ENCODE measurements at places on chromosomes 7 and 10. TPM values are rescaled to one million over a fixed set of nuclear protein-coding genes. Genes with fewer than 3 reads are reported as not detected.
A peak's percentile ranks its signal among the peaks of the same experiment; 100 is the strongest.

- DNase-seq: no peak
Observed at GRCh38 chr7:21947056-21947455, 1.4 kb upstream of the CDCA7L start.

GRCh38 chr10:98910048-98910447, 325.6 kb downstream of the HPSE2 start:
- DNase-seq: no peak

DNA sequence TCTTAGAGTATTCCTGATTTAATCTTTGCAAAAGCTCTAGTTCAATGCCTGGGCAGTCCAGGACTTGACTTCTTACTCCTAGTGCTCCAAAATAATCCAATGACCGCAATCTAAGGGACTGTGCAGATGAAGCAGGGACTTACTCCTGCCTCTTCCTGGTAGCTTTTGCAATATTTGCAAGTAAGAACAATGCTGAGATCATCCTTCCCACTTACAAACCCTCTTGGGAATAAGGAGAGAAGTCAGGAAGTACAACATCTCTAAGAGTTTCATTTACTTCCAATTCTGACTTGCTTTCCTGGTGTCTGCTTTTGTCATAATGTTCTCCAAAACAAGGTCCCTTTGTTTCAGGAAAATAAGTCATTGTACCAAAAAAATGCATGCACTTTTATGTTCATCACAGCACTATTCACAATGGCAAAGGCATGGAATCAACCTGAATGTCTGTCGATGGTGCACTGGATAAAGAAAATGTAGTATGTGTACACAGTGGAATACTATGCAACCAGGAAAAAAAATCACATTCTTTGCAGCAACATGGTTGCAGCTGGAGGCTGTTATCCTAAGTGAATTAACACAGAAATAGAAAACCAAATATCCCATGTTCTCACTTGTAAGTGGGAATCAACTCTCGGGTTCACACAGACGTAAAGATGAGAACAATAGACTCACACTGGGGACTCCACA, 7.1 kb upstream of the KCNMA1 start:
- no peak for DNase-seq

- DNase-seq: no peak
Observed at GRCh38 chr7:78299088-78299487, 500.5 kb downstream of the PHTF2 start.

DNA sequence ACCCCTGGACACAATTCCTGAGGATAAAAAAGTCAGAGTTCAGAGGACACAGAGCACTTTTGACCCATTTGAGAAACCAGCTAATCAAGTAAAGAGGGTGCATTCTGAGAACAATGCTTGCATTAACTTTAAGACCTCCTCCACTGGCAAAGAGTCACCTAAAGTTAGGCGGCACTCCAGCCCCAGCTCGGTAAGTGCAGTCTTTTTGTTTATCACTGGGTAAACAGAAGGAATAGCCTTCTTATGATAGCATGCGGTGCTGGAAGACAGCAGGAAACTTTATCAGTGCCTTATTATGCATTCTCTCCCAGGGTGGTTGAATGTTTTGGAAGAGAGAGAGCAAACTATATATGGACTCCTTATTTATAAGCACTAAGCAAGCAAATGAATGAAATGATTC, 130.5 kb downstream of the CDK14 start:
- DNase-seq: peak; percentile 30

- DNase-seq: no peak
Observed at GRCh38 chr7:15292138-15292537, 269.7 kb downstream of the AGMO start.

GRCh38 chr7:80039251-80039884, 95.3 kb upstream of the GNAI1 start:
- DNase-seq: peak; percentile 28

- DNase-seq: no peak
Observed at GRCh38 chr10:66748217-66748616, 177.6 kb upstream of the LRRTM3 start.

GRCh38 chr10:69571618-69572158, 1.5 kb downstream of the NEUROG3 start:
- no peak for DNase-seq

- no peak for DNase-seq
Observed at GRCh38 chr10:108696792-108697477, 1226.4 kb downstream of the XPNPEP1 start.

- peak; percentile 47 for DNase-seq
Observed at GRCh38 chr7:124263232-124263827, 230.5 kb upstream of the TMEM229A start.

GRCh38 chr10:109474261-109474660, 449.1 kb downstream of the XPNPEP1 start:
- no peak for DNase-seq

- peak; percentile 84 for DNase-seq
Observed at GRCh38 chr10:30985512-30985911, 46.2 kb downstream of the ZNF438 start.

- no peak for DNase-seq
Observed at GRCh38 chr7:1989049-1989860, 243.5 kb downstream of the MAD1L1 start.

- no peak for DNase-seq
Observed at GRCh38 chr7:22611758-22612079, 111.7 kb upstream of the STEAP1B start.

DNA sequence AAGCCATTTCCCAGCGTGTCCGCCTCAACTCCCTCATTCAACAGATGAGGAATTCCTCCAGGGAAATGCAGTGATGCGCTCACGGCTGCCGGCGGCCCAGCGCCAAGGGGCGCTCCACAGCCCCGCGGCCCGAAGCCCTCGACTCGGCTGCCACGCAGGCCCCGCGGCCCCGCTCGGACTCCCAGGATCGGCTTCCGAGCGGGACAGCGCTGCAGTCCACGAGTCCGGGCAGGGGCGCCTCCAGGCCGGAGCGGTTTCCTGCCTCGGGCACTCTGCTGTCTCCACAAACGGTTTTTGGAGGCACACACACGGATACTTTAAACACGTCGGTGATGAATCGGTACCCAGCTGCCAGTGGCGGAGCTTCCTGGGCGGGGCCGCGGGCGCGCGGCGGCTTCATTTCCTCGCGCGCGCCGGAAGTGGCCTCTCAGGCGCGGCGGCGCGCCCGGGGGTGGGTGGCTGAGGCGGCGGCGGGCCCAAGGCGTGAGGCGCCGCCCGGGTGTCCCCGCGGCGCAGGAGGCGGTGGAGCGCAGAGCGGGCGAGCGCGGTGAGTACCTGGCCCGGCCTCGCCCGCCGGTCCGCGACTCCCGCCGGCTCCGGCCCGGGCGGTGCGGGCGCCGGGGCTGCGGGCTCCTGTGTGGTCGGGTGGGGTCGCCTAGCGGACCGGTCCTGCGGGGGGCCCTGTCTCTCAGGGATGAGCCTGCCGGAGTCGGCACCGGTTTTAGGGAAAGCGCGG, at the start of gene CSGALNACT2:
Gene CSGALNACT2, plus strand, starts transcription at position 425 of the 736 bp plus-strand sequence. CDS start 16,705 bp downstream, outside the sequence.
- DNase-seq: peak; percentile 61

- DNase-seq: no peak
Observed at GRCh38 chr10:8817299-8817698, 762.8 kb downstream of the GATA3 start.

DNA sequence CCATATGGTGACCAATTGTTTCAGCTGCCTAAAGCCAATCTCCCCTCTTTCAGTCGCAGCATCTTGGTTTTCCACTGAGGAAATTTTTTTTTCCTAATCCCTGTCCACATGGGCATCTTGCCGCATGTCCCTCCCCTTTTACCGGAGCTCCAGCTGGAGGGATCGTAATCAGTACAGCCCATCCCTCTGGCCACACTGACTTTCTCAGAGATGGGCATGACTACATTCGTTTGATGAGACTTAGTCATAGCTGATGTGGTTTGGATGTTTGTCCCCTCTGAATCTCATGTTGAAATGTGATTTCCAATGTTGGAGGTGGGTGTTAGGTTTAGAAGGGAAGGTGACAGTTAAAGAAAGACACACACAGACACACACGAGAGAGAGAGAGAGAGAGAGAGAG, 186.8 kb upstream of the CXCL12 start:
- DNase-seq: no peak

GRCh38 chr7:86407291-86407690, 236.4 kb upstream of the GRM3 start:
- DNase-seq: peak; percentile 32

ITGB8 gene
- 399 TPM for total RNA-seq

MOGAT3 gene
- total RNA-seq: not detected

SPDYE2B gene
- total RNA-seq: not detected

LRRC18 gene
- total RNA-seq: not detected

OAT gene
- 112 TPM for total RNA-seq

INSYN2A gene
- under 0.01 TPM for total RNA-seq

ZFAND2A gene
- 9.9 TPM for total RNA-seq

All from renal cortical epithelial cell (primary cell).